Body of pancreas (tissue), 4 donors: ENCODE measurements at places on chromosomes 7 and 10.

- DNase-seq: no peak
Measured at GRCh38 chr7:36942955-36943354, 218.7 kb upstream of the AOAH start.

GRCh38 chr10:62769574-62770242 lies 34.8 kb upstream of the ADO start:
- no peak for DNase-seq

DNA sequence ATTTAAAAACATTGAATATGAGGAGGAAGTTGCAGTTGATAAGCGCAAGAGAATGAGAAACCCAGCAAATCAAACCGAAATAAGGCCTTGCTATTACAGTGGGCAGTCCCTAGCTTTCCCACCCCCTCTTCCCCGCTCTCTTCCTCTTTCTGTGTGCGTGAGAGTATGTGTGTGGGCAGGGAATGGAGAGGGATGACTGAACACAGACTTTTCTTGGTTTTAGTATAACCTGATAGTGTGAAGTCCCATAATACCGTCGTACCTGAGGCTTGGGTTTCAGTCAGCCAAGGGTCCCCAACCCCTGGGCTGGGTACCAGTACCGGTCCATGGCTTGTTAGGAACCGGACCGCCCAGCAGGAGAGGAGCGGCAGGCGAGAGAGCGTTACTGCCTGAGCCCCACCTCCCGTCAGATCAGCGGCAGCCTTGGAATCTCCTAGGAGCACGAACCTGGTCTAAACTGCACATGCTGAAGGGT lies 255.3 kb downstream of the CELF2 start:
- DNase-seq: no peak

DNA sequence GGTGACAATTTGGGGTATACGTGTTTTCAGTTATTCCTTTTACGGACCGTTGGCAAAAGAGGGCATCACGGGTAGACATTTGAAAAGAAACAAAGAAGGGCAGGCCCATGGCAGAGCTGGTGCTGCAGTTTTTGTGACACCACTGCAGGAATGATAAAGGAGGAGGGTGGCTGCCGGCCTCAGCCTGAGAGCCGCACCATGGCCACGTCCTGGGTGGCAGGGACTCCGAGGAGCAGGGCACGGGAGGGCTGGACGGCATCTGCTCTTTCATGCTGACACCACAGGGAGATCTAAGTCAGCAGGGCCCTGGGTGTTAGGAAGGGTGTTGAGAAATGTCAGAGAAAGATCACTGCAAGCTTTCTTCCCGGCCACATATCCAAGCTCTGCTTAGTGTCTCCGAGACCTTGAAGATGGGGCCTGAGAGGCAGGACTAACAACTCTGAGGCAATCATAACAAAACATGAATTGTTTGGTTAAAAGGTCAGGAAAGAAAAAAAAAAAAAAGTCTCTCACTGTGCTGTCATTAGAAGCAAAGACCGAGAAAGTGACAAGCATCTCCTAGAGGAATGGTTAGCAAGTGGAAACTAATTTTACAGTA lies 36.6 kb downstream of the INSYN2A start:
- DNase-seq: no peak

- DNase-seq: no peak
Measured at GRCh38 chr7:66576646-66577045, 52.0 kb upstream of the KCTD7 start.

DNA sequence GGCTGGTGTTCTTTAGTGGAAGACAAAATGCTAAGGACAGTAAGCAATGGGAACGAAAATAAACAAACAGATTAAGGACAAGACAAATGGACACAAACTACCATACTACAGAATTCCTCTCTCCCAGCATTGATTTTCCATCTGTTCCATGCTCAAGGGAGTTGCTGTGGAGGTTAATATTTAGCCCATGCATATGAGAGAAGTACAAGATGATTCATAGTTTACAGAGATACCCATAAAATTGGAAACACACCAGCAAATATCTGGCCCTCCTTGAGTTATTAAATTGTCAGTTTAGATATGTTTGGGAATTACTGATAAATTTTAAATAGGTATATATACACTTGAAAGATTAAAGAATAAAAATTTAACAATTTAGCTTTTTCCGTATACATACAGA lies 69.8 kb downstream of the GLI3 start:
- DNase-seq: no peak

DNA sequence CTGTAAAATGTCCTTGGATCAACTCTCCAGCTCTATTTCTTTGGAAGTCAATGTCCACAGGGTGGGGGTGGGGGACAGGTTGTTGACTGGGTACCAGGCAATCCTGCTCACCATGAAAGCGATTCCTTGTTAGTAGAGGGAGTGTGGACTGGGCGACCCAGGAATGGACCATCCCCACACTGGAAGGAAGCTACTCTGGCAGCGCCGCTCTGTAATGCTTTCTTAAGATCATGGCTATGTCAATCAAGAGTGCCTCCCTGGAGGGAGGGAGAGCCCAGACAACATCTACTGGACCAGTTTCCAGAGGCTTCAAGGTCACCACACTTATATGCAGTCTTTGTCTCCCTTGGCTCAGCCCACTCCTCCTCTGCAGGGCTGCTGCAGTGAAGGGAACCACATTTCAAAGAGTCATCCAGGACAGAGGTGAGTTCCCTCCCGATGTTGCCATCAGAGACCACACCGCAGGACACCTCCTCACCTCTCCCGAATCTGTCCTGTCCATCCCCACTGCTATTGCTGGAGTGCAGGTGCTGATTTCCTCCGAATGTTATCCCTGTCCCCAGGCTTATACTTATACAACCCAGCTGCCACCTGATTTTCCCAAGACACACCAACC lies 6.9 kb downstream of the GIMAP5 start:
- DNase-seq: no peak

GRCh38 chr7:84492098-84493034 lies 297.8 kb upstream of the SEMA3A start:
- no peak for DNase-seq

DNA sequence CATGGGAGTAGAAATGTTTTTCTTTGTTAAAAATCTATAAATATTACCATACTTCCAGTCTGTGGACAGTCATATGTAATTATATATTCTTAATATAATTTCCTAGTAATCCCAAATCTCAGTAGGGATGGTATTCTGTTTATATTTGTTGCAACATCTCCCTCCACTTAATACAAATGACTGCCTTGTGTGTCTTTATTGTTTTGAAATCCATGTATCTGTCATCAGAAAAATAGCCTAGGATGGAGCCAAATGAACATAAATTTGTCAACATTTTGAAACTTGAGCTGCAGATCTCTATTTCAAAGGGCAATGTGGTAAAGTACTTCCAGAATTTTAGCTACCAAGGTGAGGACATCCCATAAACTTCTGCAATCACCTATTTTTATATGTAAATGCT lies 290.7 kb downstream of the TSPAN12 start:
- DNase-seq: no peak

GRCh38 chr7:60017-60675 lies 132.2 kb upstream of the FAM20C start:
- peak; percentile 5 for DNase-seq

- peak; percentile 24 for DNase-seq
Measured at GRCh38 chr7:135980665-135981180, 3.6 kb upstream of the MTPN start.

DNA sequence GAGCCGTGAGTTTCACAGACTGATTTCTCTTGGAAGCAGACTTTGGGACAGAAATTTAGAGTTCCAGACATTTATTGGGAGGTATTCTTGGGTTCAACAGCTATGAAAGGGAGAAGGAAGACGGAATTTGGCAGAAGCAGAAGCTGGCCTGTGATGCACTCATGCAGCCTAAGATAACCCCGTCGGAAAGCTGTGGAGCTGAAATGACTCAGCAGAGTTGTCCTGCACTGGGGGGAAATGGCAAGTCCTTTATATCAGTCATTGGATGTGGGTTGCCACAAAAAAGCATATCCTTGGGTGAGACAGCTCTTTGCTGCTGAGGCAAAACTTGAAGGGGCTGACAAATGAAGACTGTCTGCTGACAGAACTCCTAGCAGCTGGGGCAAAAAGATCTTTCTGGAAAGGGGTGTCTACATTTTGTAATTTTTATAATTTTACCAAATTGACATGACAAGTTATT lies 11.5 kb upstream of the MICU1 start:
- no peak for DNase-seq

DNA sequence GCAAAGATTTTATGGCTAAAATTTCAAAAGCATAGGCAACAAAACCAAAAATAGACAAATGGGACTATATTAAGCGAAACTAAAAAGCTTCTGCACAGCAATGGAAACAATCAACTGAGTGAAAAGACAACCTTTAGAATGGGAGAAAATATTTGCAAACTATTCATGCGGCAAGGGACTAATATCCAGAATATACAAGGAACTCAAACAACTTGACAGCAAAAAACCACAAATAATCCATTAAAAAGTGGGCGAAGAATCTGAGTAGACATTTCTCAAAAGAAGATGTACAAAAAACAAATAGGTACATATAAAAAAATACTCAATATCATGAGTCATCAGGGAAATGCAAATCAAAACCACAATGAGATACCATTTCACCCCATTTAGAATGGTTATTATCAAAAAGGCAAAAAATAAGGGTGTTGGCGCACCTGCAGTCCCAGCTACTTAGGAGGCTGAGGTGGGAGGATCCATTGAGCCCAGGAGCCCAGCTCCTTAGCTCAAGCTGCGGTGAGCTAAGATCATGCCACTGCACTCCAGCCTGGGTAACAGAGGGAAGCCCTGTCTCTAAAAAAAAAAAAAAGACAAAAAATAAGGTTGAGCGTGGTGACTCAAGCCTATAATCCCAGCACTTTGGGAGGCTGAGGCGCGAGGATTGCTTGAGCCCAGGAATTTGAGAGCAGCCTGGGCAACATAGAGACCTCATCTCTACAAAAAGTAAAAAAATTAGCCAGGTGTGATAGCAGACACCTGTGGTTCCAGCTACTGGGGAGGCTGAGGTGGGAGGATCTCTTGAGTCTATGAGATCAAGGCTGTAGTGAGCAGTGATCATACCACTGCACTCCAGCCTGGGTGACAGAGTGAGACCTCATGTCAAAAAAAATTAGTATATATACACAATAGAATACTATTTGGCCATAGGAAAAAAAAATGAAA lies 4.2 kb upstream of the CCM2 start:
- DNase-seq: no peak

DNA sequence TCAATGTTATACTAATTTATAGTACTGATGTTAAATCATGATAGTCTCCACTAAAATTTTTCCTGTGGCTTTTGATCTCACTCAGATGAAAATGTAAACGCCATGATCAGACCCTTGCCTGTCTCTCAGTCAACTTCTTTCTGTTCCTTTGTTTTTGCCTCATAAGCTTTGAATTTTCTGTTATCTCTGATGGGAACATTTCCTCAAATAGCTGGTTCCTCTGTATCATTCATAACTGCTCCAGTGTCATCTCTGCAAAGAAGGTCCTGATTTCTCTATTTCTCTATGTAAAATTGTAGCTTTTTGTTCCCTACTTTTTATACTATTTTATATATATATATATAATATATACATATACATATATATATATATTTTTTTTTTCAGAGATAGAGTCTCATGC lies 67.5 kb downstream of the GPR141 start:
- DNase-seq: no peak

GRCh38 chr10:89296220-89296648 lies 5.6 kb upstream of the IFIT2 start:
- DNase-seq: no peak

- DNase-seq: no peak
Measured at GRCh38 chr10:132648072-132648850, 110.7 kb downstream of the INPP5A start.

GRCh38 chr10:63697956-63698786 lies 177.0 kb downstream of the REEP3 start:
- no peak for DNase-seq
